ENCODE measurements at places on chromosomes 11 and 22.

GRCh38 chr11:17528181-17528691 lies 16.0 kb downstream of the USH1C start:
- DNase-seq: peak; percentile 10

- no peak for DNase-seq
Measured at GRCh38 chr11:71223671-71224660, 28.4 kb downstream of the SHANK2 start.

DNA sequence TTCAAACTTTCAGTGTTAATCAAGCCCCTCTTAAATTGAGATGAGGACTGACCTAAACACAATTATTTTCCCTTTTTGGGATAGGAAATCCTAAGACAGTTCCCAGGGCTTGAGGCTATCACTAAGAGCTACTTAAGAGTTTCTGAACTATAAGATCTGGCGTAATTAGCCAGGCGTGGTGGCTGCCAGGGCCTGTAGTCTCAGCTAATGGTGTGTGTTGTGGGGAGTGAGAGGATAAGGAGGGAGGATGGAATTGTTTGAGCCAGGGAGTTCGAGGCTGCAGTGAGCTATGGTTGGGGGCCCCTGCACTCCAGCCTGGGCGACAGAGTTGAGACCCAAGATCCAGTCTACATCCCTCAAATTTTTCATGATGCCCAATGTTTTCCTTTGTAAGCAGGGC lies 23.5 kb upstream of the EXPH5 start:
- no peak for DNase-seq

GRCh38 chr11:59755701-59756557 lies 753 bp downstream of the STX3 start:
- DNase-seq: no peak

DNA sequence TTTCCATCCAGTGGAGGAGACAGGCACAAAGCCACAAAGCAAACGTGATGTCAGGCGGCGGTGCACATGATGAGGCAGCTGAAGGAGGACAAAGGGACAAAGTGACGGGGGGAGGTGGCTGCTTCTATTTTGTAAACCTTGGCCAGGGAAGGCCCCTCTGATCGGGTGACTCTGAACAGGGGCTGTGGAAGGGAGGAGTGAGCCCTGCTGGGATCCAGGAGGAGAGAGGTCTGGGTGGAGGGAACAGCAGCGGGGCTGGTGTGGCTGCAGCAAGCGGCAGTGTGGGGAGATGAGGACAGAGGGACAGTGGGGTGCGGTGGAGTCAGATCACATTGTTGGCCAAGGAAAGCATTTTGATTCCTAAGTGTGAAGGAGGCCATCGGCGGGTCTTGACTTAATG lies 36.7 kb downstream of the SHISAL1 start:
- DNase-seq: no peak

DNA sequence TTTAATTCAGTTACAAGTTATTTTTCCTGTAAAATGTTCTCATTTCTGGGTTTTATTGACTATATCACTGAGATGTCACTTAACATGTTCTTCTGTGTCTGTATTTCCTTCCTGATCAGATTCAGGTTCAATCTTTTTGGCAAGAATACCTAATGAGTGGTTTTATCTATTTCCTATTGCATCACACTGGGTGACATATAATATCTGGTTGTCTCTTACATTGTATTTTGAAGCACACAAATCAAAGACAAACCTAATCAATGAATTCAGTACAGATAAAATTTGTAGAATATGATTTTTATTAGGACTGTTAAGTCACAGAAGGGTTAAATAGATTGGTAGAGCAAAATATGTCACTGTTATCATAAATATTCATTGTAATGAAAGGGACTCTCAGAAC lies 60.4 kb downstream of the BCL2L13 start:
- DNase-seq: no peak

DNA sequence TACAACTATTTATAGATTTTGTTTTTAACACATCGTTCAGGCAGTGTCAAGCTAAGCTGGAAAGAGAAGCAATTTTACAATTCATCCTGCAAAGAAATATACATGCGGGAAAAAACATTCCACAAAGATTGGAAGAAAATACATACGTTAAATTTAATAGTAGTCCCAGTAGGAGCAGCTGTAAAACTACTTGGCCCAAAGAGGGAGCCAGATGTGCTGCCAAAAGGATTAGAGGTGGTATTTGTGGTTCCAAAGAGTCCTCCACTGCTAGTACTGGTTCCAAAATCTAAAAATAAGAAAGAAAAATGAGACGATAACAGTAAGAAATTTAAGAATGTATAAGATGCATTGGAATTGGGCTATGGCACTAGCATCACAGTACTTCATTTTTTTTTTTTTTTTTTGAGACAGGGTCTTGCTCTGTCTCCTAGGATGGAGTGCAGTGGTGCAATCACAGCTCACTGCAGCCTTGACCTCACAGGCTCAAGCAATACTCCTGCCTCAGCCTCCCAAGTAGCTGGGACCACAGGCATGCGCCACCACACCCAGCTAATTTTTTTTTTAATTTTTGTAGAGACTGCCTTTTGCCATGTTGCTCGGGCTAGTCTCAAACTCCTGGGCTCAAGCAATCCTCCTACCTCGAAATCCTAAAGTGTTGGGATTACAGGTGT lies 21.5 kb downstream of the NUP98 start:
- DNase-seq: no peak

DNA sequence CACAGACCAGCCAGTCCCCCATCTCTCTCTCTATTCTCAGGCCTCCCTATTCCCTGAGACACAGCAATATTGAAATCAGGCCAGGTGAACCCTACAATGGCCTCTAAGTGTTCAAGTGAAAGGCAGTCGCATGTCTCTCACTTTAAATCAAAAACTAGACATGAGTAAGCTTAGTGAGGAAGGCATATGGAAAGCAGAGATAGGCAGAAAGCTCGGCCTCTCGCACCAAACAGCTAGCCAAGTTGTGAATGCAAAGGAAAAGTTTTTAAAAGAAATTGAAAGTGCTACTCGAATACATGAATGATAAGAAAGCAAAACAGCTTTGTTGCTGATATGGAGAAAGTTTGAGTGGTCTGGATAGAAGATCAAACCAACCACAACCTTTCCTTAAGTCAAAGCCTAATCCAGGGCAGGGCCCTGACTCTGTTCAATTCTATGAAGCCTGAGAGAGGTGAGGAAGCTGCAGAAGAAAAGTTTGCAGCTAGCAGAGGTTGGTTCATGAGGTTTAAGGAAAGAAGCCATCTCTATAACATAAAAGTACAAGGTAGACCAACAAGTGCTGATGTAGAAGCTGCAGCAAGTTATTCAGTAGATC lies 19.8 kb upstream of the MPZL2 start:
- no peak for DNase-seq

GRCh38 chr11:132253469-132254264 lies 883.3 kb downstream of the NTM start:
- no peak for DNase-seq

- no peak for DNase-seq
Measured at GRCh38 chr11:11430431-11430830, 77.4 kb upstream of the CSNK2A3 start.

DNA sequence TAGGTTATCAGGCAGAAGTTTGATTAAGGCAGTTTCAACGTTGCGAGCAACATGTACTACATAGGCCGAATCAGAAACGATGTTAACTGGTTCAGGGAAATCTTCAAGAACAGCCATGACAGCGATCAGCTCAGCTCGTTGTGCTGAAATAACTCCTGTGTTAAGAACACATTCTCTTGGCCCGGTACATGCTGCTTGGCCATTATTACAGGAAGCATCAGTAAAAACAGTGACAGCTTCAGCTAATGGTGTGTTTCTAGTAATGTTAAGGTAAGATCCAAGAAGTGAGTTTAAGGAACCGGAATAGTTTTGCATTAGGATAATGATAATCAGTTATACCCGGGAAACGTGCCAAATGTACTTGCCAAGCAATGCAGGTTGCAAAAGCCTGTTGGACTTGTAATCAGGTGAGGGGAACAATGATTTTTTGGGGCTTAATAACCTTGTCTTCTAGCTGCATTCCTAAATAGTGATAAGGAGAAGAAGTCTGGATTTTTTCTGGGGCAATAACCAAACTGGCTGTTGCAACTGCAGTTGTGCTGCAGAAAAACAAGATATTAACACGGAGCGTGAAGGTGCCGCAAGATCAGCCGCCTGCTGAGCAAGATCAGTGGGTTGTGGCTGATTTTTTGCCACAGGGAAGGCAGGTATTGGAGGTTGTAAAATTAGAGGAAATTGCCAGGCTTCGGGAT lies 14.3 kb downstream of the OR52K1 start:
- no peak for DNase-seq

- DNase-seq: no peak
Measured at GRCh38 chr11:44760917-44761550, 34.3 kb downstream of the TSPAN18 start.

DNA sequence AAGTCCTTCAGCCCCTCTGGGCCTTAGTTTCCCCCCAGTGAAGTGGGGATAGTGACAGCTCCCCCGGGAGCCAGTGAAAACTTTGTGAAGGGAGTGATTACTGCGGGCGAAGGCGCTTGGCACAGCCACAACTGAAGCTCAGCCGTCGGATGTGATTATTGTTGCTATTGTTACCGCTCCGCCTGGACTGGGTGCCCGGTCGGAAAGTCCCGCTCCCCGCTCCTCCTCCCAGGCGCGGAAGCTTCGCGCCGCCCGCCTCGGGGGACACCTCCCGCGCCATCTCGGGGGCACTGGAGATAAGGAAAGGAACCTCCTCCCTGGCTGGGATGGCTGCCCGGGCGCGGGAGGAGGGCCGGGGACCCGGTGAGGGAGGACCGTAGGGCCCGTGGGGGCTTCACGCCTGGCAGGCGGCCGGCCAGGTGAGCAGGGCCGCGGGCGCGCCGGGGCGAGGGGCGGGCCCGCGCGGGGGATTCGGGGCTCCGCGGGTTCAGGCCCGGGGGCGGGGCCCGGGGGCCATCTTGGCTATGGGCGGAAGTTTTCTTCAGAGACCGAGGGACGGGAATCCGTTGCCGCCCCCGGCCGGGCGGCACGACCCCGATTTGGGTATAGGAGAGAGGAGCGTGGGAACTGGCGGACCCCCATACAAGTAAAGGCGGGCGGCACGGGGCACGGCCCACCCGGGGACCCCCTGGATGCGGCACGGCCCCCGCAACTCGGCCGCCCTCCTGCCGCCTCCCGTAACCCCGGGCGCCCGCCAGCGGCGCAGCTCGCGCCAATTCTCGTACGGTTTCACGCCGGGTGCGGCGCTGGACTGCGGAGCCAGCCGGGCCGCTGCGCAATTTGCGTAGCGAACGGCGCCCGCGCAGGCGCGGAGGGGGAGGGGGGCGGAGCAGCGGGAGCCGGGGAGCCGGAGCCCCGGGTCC lies at the start of gene GPR137:
Gene GPR137, plus strand, starts transcription at position 887 of the 923 bp plus-strand sequence. CDS start 677 bp downstream, outside the sequence.
- DNase-seq: no peak

DNA sequence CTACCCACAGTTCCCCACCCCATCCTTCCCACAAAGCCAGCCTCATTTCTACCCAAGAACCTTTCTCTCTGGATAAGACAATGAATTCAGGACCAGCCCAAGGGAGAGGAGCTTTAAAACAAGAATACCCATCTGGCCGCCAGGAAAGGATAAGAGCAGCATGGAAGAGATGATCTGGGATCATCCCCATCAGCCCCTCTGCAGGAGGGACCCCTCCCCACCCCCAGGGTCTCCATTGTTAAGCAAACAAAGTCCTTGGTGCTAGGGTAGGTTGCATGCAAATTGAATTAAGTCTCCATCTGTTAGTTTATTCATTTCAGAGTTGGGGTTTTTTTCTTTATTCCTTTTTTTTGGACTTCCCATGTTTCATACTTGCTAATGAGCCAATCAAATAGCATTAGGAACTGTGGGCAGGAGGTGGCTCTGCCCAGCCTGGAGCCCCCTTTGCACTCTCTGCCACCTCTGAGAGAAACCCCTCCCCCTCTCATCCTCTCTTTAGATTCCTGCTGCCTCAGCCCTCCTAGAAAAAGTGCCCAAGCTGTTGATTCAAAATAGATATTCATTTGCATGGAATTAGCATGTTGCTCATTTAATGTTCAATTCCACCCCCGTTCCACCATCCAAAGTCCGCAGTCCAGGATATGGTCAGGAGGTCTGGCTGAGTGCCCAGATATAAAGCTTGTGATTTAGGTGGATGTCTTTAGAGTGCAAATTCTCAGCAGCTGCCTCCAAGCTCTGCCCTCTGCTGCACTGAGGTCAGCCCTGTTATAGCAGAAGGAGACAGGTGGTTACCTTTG lies 138.5 kb upstream of the NCAM1 start:
- DNase-seq: no peak

- no peak for DNase-seq
Measured at GRCh38 chr11:18617688-18618341, 16.3 kb downstream of the SPTY2D1 start.

GRCh38 chr11:63745304-63746170 lies 23.0 kb downstream of the ZFTA start:
- DNase-seq: no peak
